Naive B cell (primary cell): ENCODE measurements at places on chromosomes 2 and 18.

- DNase-seq: no peak
Measured at GRCh38 chr18:3015851-3016250, 2.9 kb upstream of the LPIN2 start.

GRCh38 chr18:27713738-27714095, 463.2 kb downstream of the CDH2 start:
- DNase-seq: no peak

DNA sequence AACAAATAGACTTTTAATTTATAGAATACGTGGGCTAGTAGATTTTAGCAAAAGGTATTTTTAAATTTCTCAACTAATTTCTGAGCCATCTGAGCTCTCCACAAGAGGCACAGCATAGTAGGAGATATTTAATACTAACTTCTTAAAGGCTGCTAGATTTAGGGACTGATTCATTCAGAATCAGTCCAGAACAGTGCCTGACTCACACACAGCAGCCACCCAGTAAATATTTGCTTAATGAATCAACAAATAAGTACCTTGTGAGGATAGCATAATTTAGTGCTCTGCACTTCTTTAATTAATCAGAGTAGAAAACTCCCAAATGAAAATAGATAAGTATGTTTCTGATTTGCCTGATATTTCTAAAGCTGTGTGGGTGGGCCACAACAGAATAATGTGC, 35.6 kb upstream of the SYT4 start:
- no peak for DNase-seq

DNA sequence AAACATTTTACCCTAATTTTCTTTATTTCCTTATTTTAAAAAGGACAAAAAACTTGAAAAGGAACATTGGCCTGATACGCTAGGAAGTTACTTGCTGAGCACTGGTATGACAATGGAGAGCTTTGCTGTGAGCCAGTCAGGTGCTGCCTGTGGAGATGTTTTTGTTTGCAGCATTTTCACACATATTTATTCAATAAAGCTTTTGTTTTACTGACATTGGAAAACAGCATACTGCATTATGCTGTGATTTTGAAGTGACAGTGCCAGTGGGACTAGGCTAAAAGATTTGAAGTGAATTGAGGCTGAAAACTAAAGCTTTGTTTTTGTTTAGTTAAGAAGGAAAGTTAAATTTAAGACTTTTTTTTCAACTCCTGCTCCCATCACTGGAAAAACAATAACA, 470.7 kb upstream of the ZEB2 start:
- no peak for DNase-seq

- DNase-seq: no peak
Measured at GRCh38 chr2:234635284-234635683, 138.4 kb upstream of the ARL4C start.

- no peak for DNase-seq
Measured at GRCh38 chr2:119126650-119127049, 31.9 kb downstream of the C1QL2 start.

- no peak for DNase-seq
Measured at GRCh38 chr2:190551928-190552327, 17.4 kb upstream of the NEMP2 start.

DNA sequence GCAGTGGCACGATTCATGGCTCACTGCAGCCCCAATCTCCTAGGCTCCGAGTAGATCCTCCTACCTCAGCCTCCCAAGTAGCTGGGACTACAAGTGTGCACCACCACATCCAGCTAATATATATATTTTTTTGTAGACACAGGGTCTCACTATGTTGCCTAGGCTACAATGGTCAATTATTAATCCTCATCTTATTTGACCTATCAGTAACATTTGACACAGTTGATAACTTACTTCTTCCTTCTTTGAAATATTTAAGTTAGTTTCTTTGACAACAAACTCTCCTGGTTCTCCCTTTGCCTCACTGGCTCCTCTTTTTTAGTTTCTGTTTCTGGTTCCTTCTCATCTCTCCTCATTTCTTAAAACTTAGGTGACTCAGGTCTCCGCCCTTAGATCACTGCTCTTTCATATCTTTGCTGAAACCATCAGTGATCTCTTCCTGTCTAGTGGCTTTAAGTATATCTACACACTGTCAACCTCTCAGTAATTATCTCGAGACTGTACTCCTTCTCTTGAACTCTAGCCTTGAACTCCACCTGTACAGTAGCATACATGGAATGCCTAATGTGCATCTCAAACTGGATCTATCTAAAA, 11.5 kb downstream of the PGAP1 start:
- no peak for DNase-seq

- no peak for DNase-seq
Measured at GRCh38 chr2:109448946-109449788, 164.6 kb downstream of the SEPTIN10 start.

- DNase-seq: no peak
Measured at GRCh38 chr2:28329184-28329583, 63.5 kb upstream of the FOSL2 start.

DNA sequence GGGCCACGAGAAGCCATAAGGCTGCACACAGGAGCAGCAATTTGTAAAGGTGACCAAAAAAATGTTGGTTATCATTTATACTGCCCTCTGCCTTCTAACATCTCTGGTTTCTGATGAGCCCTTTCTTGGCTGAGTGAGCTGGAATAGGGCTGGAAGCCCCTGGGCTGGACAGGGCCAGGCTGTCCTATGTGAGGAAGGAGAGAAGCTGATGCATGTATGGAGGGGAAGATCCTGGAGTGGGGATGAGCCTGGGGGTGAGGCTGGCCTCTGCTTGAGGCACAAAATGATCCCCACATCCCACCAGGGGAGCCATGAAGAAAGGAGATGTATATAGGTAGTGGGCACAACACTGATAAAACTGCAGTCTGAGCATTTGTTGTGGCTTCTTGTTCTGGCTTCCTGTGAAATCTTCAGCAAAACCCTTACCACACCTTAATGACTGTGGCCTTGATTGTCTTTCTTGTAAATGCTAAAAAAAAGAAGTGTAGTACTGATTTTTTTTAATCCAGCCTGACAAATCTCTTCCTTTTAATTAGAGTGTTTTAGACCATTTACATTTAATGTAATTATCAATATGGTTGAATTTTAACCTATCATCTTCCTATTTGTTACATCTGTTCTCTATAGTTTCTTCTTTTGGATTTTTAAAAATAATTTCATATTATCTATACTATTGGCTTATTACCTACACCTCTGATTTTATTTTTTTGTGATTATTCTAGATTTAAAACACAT, 5.6 kb downstream of the SNED1 start:
- no peak for DNase-seq

DNA sequence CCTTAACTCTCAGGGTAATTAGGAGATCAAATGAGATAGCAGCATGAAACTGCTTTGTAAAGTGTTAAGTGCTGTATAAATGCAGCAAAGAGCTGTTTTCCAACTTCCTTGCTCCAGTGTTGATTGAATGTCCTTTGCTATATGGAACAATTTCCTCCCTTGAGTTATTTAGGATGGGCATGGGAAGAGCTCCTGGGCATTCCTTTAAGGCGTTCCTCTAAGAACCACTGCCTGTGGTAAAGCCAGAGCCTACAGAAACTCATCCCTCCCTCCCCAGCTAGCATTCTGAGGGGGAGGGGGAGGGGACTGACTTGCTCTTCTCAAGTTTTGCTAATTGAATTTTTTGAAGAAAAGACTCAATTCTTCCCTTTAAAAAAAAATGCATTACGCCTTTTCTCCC, 1.4 kb downstream of the AKAIN1 start:
- DNase-seq: no peak

DNA sequence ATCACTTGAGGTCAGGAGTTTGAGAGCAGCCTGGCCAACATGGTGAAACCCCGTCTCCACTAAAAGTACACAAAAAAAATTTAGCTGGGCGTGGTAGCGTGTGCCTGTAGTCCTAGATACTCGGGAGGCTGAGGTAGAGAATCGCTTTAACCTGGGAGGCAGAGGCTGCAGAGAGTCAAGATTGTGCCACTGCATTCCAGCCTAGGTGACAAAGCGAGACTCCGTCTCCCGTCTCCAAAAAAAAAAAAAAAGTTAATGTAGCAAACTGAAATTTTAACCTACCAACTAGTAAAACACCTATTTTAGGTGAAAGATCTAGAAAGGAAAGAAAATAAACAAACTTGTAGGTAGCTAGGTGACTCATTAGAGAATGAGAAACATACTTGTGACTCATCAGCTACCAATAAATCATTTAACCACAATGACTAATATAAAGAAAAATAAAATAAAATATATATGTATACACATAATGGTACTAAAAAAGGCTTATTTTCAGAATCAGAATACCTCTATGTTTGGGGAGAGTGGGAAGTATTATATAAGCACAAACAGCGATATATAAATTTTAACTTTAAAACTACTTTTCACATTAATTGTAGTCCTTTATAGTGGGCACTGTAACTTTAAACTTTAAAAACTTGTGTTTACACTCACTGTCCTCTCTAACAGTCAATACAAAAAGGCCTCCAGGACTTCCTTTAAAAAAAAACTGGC, 36.6 kb downstream of the DARS1 start:
- no peak for DNase-seq

GRCh38 chr2:171999161-171999560, 592 bp upstream of the METAP1D start:
- DNase-seq: no peak

DNA sequence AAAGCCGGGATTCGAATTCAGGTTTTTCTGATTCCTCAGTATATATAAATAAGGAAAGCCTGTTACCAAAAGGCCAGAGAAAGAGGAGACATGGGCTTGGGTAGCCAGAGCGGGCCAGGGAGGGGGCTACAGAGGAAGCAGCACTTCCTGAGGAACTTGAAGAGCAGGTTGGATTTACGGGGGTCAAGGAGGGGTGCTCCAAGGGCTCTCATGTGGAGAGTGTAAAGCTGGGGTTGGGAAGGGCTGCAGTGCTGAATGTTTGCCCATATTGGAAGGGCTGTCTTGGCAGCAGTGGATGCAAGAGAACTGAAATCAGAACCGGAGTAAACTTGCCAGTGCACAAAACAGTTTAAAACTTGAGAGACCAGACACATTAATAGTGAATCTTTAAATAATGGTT, 511.5 kb downstream of the CNTNAP5 start:
- DNase-seq: no peak

DNA sequence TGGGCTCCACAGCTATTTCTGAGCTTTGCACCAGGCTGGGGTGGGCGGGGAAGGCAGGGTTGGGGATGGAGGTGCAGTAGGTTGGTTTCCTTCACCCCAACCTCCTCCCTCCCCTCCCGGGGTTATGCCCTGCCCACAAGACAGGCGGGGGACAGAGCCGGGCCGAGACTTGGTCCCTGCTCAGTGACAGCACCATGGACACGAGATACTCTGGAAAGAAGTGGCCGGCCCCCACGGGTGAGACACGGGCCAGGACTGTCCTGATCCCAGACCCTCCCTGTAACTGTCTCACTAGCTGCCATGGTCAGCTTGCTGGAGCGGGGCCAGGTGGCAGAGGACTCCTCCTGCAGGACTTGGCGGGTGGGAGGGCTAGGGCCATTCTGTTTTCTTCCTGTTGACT, 59.7 kb downstream of the DYSF start:
- no peak for DNase-seq
